ENCODE measurements at places on chromosomes 5 and 9.

GRCh38 chr5:14449052-14449661 lies 132.4 kb upstream of the OTULINL start:
- no peak for DNase-seq

GRCh38 chr5:141492168-141492885 lies 3.4 kb downstream of the PCDHGC5 start:
- no peak for DNase-seq

DNA sequence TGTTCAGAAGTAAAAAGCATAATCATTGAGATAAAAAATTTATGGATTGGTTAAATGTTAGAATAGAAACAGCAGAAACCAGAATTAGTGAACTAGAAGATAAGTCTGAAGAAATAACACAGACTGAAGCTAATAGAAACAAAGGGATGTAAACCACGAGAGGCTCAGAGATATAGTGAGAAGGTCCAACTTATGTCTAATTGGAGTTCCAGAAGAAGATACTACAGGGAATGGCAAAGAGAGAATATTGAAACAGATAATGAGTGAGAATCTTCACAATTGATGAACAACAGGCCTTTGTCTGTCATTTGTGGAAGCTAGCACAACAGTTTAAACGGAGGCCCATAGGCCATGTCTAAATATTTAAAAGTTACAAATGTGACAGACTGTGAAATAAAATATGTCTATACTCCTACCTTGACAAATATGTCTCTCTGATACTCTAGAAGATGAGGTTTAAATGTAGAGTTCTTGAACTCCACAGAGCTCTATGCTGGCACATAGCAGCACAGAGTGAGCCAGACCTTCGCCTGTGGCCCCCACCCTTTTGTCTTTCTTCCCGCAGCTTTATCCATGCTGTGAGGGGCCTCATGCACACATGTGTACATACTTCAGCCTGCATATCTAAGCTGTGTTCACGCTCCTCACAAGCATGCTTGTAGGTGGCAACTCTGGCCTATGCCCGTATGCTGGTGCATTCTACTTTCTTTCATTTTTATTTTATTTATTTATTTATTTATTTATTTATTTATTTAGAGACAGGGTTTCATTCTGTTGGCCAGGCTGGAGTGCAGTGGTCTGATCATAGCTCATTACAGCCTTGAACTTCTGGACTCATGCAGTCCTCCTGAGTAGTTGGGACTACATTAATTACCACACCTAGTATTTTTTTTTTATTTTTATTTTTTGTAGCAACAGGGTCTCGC lies 45.0 kb upstream of the ABL1 start:
- no peak for DNase-seq

GRCh38 chr9:136881691-136882108 lies 4.6 kb upstream of the TRAF2 start:
- no peak for DNase-seq

DNA sequence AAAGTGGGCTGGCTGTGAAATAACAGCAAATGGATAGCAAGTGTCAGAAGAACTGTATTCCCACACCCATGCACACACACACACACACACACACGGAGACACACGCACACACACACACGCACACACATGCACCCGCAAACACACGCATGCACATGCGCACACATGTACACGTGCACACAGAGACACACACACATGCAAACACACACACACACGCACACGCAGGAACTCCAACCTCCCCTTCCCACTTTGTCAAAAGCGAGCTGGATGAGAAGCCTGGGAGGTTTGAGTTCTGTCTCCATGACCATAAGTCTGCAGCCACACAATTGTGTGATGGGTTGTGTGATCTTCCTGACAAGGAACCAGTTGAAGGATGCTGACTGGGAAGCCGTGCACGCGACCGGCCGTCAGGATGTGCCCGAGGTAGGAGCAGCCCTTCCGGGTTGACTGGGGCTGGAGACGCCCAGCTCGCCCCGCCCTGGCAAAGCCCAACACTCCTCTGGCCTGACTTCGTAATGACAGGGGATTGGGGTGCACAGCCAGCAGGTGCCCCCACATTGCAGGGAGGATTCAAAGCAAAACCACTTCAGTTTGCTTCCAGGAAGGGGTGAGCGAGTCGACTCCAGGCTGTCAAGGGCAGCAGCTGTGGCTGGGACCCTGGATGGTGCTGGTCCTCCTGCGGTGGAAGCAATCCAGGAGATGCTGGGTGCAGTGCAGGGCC lies 29.3 kb upstream of the NKD2 start:
- no peak for DNase-seq

GRCh38 chr9:112112519-112112918 lies 62.6 kb downstream of the SUSD1 start:
- no peak for DNase-seq

DNA sequence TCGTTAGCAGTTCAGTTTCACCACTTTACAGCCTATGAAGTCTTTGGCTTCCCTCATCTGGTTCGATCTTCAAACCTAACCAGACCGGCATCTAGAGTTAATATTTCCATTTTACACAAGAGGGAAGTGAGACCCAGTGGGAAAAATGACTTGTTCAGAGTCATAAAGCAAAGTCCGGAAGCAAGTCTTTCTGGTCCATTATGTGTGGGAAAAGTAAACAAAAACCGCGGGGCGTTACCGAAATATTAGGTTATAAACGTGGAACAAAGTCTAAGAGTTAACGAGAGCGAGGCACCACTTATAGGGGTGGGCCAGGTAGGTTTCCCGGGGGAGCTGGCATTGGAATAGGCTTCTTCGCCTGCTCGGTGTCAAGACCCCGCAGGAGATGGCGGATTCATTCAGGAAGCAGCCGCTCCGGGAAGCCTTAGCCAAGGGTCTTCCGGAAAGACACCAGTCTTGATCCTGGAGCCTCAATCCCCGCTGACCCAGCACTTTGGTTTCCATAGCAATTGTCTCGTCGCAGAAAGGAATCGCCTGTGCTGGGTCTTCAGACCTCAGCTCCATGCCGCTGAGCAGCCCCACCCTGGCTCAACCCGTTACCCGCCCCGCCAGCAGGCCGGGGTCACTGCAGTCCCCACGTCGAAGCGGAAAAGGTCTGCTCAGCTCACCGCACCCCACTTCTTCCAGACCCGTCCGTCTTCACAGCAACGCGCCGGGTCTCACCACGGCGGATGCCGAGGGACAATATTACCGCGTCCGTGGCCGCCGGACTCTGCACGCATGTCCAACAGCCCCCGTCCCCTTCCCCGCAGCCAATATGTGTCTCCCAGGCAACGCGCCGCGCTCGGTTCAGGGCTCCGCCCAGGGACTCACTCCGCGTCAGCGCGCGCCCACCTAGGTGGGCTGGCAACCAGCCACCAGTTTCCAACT lies at the start of gene C5orf52:
Gene C5orf52, plus strand, starts transcription at position 872 of the 930 bp plus-strand sequence. CDS start 82 bp downstream, outside the sequence.
- DNase-seq, result peak; percentile 69

DNA sequence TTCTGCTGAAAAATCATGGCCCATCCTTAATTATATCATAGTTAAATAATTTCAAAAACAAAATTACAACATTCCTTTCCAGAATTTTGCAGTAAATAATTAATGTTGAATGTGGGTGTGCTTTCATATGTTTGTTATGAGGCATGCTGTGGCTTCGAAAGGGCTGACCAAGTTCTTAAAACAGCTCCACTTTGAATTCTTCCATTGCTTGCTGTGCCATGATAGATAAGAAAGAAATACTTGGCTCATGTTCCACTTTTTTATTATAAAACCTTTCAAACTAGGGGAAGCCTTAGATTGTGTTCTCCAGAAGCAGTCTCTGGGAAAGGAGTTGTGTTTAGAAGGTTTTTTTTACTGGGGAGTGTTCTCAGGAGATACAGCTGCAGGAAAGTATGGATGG lies 1278.7 kb upstream of the DMAC1 start:
- DNase-seq, result no peak

DNA sequence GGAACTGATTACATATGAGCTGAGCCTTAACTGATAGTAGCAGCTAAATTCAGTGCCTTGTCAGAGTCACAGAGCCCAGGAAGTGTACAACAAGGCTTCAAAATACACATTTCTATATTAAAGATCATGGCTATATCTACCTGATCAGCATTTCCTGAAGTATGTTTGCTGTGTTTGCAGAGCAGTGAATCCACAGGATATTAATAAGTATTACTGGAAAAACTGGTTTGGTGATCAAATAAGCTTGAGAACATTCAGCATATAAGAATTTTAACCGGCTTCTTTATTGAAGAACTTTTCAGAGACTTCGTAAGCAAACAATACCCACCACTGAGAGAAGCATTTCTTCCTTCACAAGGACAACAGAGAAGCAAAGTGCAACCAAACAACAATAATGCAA lies 227.0 kb downstream of the ELAVL2 start:
- no peak for DNase-seq

DNA sequence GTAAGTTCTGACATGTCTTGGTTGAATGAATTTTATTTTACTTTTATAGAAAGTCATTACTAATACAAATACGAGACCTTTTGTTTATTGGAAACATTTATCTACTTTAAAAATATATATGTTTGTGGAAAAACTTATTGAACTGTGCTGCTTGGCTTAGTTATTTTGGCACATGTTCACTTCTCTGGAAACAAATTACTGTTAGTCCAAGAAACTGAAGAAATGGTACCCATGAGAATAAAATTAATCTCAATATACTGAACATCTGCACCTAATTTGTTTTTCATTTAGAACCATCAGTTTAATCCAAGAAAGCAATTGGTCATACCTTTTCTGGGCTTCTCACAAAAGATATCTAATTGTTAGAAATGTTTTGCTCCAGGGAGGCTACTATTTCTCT lies 32.2 kb downstream of the INVS start:
- DNase-seq, result no peak

DNA sequence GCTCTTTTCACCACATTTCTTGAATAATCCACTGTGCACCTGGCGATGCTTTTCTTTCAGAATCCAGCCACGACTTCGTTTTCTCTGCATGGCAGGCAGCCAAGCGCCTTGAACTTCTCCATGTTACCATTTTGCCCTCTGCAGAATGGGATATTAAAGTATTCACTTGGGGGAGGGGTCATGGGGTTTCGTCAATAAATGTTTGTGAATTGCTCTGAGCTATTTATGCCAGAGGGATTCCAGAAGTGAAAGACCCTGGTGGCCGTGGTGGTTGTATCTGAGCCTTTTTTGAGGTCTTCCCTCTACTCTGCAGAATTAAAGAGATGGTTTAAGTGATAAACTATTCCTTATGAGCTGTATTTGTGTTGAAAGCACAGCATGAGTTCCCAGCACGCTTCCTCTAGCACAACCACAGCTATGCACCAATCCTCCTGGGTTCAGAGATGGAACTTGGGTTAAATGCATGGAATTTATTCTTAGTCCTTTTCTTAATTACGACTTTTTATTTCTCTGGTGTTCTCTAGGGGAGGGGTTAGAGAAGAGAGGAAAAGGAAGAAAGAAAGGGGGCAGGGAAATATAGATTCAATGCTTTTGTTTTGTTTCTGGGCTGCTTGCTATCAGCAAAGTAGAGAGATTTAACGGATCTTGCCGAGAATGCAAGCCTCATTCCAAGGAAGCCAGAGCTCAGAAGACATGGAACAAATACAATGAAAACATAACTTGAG lies 478.2 kb upstream of the TNC start:
- DNase-seq, result no peak

DNA sequence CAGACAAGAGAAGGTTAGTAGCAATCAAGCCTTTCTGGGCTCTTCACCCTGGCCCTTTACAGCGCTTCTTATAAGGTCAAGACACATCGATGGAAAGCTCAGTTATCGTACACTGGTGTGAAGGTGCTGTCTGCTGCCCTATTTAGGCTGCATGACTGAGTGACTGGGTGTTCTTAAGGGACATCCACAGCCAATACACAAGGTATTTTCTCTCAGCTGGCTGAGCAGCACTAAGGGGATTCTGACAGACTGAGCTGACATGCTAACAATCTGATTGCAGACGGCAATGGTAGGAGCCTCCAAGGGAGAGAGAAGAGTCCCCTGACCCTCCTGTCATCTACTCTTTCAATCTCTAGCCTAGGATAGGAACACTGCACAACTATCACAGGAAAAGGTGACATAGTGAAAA lies 577.9 kb downstream of the ISL1 start:
- no peak for DNase-seq

DNA sequence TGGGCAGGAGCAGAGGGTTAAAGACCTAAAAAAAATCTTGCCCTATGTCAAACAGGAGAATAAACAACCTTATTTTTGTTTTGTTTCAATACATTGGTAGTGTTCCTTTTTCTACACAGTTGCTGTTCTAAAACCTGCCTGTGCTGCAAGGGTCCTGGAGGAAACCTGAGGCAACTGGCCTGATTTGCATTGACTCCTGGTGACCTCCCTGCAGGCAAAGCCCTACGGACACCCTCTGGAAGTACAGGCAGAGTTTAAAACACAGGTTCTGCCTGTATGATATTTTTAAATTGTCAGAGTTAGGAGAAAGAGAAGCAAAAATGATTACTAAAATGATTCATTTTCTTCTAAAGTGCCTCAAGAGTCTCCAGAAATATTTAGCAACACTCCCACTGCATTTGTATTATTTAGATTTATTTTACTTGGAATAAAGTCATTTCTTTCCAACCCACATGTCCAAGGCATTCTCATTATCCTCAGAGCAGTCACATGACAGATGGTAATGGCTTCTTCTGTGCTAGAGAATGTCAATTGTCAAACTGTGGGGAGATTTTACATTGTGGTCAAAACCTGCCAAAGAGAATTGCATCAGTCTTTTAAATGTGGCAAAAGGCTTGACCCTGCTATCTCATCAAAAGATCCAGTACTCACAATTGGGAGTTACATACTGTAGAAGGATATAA lies 559.6 kb downstream of the CETN3 start:
- DNase-seq, result no peak

- no peak for DNase-seq
These were observed 578.9 kb downstream of the CETN3 start for GRCh38 chr5:89830691-89831090.

DNA sequence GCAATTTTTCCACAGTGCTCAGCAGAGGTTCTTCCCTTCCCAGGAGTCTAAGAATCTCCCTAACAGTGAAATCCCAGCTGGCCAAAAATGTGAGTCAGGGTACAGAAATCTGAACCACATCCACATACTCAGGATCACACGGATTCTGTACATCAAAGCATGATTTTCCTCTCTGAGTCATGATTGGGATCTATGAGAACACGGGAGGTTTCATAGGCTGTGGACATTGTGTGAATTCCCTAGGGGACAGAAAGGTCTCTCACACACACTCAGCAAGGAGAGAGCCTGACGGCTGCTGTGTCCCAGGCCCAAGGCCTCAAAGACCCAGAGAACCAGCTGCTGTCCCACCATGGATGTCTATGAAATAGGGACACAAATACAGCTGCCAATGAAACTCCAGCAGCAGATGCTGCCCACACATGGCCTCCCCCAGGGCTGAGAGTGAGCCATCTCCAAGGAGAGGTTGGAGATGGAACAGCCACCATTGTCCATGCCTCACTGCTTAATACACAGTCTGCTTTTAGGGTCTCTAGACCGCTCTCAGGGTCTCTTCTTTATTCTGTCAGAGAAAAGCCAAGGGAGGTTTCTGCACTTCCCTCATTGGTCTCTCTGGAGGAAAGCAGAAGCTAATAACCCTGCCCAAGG lies 102.7 kb downstream of the ADAMTS12 start:
- DNase-seq, result no peak
